Fibroblast of the aortic adventitia (primary cell): ENCODE measurements at places on chromosomes 6 and 20.

- DNase-seq: peak; percentile 35
Measured at GRCh38 chr6:97437087-97437486, 154.1 kb upstream of the MMS22L start.

DNA sequence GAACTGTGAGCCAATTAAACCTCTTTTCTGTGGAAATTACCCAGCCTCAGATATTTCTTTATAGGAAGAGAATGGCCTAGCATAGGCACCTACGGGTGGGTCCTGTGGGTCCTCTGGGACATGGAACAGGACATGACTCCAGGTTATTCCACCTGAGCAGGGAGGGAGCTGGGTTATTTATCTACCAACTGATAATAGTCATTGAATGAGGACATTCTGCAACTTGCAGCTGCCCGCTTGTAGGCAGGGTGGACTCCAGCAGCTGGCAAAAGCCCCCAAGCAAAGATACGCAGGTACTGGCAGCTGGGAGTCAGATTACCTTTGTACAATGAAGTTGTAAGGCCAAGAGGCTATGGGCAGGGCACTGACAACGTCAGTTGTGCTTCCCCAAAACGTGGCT is 1.4 kb upstream of the BANF2 start:
- no peak for DNase-seq

DNA sequence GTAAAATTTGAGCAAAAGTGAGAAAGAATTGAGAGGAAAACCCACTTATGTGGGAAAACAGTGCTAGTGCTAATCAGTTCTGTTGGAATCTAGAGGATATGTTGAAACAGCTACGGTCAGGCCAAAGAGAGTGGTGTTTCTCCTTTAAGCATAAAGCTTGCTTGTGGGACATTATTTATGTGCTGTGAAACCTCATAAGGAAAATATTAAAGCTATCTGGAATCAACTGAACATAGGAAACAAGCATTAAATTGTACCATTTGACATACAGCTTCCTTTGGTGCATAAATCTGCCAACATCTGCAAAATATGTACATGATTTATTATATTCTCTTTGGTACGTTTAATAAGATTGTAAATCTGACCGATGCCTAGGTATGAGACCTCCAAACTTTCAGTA is 182.5 kb upstream of the PDE10A start:
- peak; percentile 13 for DNase-seq

DNA sequence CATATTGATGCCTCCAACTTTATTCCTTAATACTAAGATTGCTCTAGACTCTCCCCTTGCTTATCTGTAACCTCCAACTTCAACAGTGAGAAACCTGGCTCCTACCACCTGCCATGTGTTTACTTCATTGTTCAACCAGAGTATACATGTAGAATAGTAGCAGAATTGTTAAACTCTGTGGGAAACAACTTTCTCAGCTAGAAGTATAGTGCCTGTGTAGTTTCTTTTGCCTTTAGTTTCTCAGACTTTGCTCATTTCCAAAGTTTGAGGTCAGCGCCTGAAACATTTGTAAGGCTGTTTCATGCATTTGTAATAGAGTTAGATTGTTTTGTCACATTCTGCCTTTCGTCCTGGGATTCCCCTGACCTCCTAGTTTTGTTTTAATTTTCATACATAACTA is 34.9 kb upstream of the HECA start:
- no peak for DNase-seq

DNA sequence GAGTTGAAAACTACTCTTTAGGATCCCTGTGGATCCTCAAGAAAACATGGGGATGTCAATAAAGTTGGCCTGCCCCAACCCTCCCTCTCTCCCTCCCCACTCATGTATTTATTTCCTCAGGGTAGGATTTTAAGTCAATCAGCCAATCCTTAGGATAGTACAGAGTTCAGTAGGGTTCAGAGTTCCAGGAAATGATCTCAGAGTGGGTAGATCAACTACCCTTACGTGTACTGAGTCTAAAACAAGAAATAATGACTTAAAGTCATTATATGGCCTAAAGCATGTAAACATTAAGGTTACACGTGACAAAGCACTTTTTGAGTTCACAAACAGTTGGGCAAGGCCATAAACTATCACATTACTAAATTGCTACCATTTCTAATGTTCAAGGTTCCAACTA is 47.2 kb upstream of the REV3L start:
- DNase-seq: no peak

DNA sequence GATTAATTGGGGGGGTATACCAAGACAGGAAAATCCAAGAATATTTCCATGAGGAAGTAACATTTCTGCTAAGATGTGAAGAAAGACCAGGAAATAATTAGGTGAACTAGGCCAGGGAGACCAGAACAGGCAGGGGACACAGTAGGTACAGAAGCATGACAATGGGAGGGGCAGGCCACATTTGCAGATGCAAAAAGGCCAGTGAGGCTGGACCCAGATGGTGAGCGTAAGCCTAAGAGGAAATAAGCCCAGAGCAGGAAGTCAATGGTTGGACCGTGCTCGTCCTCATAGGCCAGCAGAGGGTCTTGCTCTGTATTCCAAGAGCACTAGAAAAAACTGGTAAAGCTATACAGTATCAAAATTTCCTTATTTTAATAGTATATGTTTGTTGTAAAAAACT is 9.4 kb downstream of the CEP162 start:
- DNase-seq: no peak

DNA sequence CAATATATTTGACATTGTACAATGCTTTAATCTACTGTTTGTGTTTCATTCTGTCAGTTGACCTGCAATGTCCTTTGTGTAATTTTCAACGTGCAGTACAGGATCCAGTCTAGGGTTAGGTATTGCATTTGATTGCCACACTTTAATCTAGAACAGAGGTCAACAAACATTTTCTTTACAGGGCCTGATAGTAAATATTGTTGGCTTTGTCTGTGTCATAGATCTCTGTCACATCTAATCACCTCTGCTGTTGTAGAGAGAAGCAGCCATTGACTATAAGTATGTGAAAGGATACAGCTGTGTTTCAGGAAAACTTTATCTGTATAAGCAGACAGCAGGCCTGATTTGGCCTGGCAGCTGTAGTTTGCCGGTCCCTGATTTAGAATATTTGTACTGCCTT is 39.3 kb downstream of the ATRN start:
- DNase-seq: no peak

DNA sequence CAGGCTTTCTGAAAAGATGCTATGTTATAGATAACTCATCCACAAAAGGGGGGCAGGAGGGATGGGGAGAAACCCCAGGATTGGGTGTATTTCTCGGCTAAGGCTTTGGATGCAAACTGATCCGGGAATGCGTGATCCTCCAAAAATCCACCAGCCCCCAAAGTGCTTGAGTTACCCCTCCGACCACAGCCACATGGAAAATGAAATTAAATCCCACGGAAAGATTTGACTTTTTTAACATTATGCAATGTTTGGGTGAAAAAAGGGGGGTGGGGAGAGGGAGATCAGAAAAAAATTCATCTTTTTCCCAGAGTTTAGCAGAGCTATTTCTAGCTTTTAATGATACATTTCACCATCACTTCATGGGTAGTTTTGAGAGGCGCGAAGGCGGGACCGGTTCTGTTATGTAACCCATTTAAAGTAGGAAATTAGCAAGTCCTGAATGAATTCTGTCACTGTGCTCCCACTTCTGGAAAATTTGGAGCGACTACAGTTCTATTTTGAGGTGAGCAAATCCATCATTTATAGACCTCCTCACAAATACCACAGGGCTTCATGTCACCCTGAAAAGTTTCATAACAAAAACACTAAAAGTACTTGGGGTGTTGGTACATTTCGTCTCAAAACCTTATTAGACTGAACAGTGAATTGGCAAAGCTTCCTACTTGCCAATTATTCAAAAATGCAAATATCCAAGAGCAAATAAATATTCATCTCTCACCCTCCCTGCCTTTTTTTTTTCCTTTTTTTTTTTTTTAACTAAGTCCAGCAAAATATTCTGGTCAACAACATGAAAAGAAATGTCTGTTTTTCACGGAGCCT is 51.9 kb upstream of the NFATC2 start:
- DNase-seq: peak; percentile 9

DNA sequence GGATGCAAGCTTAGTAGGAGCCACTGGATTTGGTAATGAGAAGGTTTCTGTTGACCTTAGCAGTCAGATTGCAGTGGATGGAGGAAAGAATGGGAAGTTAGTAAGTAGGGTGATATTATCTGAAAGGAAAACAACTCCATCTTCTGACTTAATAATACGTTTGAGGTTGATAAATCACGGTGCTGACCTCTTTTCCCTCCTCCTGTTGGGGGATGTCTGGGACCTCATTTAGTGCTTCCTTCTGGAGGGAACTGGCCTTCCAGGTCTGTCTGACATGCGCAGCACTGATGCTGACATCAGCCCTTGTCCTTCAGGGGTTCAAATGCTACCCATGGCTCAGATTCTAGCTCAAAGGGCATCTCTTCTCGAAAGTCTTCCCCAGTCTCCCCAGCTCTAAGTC is 48.2 kb upstream of the AKAP12 start:
- no peak for DNase-seq

GRCh38 chr20:572727-573126 is 29.1 kb upstream of the CSNK2A1 start:
- no peak for DNase-seq

DNA sequence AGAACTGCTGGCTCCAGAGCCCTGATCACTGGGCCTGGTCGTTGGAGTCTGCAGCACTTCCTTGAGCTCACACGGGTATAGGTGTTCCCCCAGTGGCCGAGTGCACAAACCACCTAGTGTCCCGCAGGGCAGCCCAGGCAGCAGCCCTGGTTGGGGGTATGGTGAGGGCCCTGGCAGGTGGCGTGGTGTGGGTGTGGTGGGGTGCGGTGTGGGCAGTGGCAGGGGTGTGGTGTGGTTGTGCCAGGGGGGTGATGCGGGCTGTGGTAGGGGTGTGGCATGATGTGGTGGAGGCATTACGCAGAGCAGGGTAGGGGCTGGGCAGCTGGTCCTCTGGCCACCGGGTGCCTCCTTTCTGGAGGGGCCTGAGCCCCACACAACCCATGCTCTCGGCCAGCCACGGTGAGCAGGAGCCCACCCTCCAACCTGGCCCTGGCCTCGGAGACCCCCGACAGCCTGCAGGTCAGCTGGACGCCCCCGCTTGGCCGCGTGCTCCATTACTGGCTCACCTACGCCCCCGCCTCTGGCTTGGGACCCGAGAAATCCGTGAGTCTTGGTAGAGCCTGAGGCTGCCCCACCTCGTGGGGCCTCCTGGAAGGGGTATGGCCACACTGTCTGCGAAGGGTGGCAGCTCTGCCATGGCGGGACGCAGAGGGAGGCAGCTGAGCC is 20.5 kb downstream of the COL20A1 start:
- no peak for DNase-seq

- no peak for DNase-seq
Measured at GRCh38 chr20:19211661-19212468, 577 bp upstream of the SLC24A3 start.

DNA sequence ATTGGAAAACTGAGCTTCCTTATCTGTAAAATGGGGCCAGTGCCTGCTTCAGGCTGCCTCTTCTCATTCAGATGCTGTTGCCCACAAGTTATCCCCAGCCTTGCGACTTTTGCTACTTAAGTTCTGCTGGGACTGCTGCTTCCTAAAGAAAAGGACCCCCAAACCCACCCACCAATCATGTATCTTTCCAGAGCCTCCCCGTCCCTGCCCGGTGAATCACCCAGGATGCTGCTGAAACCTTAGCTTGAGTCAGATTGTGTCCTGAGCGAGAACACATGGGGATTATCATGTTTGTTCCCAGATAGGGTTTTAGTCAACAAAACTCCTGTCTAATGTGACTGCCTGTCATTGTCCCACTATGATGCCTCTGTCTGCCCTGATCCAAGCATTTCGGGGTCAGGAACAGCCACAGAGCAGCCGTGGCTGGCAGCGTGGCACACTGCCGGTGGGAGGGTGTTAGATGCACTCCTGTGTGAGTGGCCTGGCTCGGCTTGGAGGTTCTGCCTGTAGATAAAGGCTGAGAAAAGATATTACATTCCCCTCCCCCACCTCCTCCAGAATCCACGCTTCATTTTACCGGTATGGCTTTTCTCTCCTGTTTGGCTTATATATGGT is 79.9 kb downstream of the TOX2 start:
- peak; percentile 47 for DNase-seq

DNA sequence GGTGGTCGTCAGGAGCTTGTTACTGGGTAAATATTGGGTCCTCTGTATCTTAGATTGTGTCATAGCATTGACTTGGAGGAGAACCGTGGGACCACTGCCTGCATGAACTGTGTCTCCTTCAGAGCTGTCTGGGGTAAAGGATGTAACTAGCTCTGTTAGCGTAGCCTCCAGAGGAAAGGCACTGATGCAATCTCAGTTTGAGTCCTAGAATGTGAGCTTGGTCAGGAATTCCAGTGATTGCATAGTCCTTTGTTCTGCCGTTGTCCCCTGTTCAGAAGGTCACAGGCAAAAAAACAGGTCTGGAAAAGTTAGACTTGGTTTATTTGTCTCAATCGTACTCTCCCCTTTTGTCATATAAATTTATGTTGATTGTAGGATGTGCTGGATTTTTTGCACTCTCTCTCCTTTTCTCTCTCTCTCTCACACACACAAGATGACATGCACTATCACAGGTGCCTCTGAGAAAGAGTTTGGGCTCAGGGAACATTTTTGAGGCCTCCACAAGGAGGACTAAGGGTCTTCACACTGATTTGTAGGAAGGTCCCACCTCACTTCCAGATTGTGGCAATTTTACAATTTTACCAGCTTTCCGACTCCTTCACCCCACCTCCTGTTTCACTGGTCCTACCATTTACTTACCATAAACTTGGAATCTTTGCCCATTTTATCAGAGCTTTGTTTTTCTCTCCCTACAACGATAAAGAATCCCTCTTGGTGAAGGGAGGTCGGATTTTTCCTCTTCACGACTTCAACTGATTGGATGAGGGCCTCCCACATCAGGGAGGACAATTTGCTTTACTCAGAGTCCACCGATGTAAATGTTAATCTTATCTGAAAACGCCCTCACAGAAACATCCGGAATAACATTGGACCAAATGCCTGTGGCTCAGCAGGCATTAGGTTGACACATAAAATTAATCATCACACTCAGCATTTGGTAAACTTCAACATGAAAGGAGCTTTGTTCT is 7.0 kb upstream of the DACT2 start:
- DNase-seq: peak; percentile 93

GRCh38 chr20:41482647-41483552 is 116.3 kb upstream of the EMILIN3 start:
- peak; percentile 90 for DNase-seq

DNA sequence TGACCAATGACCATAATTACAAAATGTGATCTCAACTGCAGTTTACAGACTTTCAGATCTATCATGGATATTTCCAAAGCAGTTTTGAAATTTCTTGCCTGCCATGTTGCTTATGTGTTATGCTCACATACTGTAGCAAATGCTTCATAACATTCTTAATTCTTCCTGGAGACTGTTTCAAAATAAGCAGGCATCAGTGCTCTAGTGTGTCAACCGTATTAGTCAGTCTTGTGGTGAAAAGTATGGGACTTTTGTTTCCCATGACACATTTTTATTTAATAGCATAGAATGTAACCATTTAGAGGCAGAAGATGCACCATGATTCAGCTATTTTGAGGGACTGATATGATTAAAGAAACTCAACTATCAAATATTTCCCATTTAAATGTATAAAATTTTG is 1.7 kb downstream of the POPDC3 start:
- DNase-seq: peak; percentile 79

- DNase-seq: no peak
Measured at GRCh38 chr20:63697868-63698545, 1.6 kb downstream of the TNFRSF6B start.
